ENCODE measurements at places on chromosomes 1 and 21.
A peak's percentile ranks its signal among the peaks of the same experiment; 100 is the strongest.

- DNase-seq, result no peak
Observed at GRCh38 chr1:232627171-232627570, 2.8 kb downstream of the SIPA1L2 start.

- no peak for DNase-seq
Observed at GRCh38 chr1:33275195-33275594, 18.9 kb downstream of the ZNF362 start.

DNA sequence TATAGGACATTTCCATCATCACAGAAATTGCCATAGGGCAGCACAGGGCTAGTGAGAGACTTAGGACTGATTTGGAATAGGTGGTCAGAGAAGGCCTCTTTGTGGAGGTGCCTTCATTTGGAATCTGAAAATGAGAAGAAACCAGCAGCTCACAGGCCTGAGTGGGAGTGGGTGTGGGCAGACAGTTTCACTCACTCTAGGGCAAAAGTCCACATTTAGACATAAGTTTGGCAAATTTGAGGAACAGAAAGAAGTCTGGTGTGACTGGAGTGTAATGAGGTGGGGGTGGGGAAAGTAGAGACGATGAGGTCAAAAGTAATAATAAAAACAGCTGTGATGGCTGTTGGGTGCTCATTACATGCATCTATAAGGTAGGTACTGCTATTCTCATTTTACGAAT is 22.4 kb upstream of the BCAR3 start:
- no peak for DNase-seq

DNA sequence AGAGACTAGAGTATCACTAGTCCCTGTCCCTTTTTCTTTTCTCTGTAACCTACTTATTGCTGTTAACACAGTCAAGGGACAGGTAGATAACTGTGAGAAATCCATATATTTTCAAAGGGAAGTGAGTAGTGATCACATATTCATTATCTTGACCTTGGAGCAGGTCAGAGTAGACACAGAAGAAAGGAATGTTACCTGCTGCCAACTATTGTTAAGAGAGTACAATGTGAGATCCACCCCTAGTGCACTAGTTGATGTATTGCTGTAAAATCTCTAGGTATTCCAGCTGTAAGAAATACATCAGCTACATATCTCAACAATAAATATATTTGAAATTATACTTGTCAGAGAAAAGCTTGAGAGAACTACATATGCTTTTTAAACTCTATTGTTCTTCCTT is 68.7 kb upstream of the ADGRL2 start:
- no peak for DNase-seq

GRCh38 chr1:93155335-93155734 is 24.9 kb downstream of the TMED5 start:
- DNase-seq, result no peak

DNA sequence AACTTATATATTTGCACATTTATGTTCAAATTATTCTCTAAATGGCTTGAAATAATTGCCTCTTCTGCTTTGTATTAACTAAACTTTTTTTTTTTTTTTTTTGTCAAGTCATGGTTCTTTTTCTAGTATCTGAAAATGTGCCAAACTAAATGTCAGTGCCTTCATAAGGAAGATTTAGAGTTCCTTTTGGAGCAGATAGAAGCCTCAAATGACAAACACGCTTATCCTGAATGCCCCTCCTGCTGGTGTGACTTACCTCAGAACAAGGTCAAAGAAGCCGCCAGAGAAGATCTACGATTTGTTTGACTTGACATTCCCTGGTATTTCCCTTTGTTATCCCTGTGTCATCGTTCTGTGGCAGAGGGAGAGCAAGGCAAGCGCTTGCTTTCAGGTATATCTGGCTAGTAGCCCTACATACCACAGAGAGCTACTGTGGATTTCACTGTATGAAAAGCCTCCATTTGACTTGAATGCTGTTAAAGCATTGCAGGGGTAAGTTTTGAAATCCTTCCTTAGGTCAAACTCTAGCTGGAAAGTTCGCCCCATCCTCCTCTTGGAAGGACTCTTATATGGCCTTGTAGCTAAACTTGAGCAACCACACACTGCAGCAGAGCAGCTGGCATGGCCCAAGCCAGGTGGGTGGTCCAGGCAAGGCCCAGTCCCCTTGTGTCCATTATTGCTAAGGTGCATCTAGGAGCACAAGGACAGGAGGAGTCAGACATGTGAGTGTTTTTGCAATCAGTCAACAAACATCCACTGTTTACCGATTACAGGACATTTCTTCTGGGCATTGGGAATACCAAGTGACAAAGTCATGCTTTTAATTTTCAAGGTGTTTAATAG is 285.4 kb upstream of the USP25 start:
- DNase-seq, result no peak

- DNase-seq, result no peak
Observed at GRCh38 chr1:210627755-210628154, 299.1 kb downstream of the HHAT start.

- DNase-seq, result no peak
Observed at GRCh38 chr1:13478692-13479091, 35.1 kb downstream of the LRRC38 start.

DNA sequence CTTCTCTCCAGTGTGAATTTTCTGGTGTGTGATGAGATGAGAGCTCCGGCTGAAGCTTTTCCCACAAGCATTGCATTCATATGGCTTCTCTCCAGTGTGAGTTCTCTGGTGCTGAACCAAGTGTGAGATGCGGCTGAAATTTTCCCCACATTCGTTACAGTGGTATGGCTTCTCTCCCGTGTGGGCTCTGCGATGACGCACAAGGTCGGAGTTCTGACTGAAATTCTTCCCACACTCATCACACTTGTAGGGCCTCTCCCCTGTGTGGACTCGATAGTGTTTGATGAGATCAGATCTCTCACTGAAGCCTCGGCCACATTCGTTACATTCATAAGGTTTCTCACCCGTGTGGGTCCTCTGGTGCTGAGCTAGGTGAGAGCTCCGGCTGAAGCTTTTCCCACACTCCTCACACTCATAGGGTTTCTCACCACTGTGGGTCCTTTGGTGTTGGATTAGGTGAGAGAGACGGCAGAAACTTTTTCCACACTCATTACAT is 7.4 kb downstream of the ZNF436 start:
- DNase-seq, result no peak

DNA sequence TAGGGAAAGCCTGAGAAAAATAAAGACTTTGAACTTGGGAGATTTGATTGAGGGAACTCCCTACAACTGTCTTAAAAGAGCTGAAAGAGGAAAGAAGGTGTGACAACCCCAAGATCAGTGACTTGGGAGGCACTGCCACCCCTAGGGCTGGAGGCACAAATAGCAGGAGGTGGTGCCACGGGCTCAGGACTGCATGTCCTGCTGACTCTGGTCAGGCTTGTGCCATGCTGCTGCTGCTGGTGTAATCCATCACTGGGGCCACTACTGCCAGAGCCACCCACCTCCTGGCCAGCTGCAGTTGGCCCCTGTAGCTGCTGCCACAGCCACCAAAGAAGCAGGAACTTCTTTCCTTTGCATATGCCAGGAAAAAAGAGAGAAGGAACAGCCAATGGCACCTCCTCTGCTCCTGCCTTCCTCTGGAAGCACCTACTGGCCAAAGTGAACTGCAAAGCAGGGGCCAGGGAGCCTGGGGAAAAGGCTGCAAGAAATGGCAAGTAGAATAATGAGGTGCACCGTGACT is 730.3 kb downstream of the PTPRU start:
- DNase-seq, result no peak

GRCh38 chr1:104125266-104125665 is 375.6 kb downstream of the AMY1C start:
- DNase-seq, result no peak

- peak; percentile 76 for DNase-seq
Observed at GRCh38 chr1:114152508-114153260, 985 bp downstream of the SYT6 start.

- DNase-seq, result peak; percentile 55
Observed at GRCh38 chr1:210448297-210448892, 119.7 kb downstream of the HHAT start.

GRCh38 chr1:85047144-85047471 is 1.2 kb downstream of the MCOLN3 start:
- no peak for DNase-seq

GRCh38 chr1:227356620-227357146 is 38.4 kb upstream of the CDC42BPA start:
- no peak for DNase-seq

GRCh38 chr1:192357924-192358323 is 41.1 kb downstream of the RGS21 start:
- DNase-seq, result no peak

DNA sequence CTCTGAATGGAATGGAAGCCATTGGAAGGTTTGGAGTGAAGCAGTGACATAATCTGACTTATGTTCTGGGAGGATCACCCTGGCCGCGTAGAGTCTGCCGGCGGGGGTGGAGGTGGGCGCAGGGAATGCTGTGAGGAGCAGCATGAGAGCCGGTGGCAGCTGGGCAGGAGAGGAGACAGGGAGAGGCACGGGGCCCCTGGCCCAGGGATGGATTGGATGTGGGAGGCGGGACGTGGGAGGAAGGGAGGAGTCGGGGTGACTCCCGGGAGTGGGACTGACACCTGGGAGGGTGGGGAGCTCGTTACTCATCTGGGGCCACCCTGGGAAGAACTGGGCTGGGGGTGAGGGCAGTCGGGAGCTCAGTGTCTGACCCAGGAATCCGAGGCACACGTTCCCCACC is 10.4 kb upstream of the KCNAB2 start:
- no peak for DNase-seq

DNA sequence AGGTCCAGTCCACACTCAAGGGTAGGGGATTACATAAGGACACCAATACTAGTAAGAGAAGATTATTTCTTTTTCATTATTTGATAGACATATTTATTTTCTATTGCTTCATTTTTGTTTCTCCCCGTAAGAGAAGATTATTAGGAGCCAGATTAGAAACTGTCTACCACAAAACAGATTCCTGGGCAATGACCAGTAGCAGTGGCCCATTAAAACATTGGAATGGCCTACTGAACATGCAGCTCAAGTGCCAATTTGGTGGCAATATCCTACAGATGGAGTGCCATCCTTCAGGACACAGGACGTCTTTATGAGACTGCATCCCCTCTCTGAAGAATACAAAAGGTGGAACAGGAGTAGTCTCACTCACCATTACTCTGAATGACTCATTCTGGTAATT is 34.0 kb upstream of the ARHGAP29 start:
- no peak for DNase-seq

DNA sequence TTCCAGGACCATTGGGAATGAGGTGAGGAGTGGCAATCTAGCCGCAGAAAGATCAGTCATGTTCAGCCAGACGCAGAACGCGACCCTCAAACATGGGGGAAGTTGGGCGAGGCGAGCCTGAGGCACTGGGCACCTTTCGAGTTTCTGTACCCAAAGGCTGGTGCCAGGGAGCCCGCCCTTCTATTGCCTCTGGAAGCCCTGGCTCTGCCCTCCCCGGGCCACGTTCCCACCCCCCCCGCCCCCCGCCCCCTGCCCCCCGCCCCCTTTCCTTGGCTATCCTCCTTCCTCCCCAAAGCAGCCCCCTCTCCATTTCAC is 2.2 kb upstream of the ZBTB7B start:
- DNase-seq, result no peak

GRCh38 chr1:85060038-85060437 is 11.7 kb upstream of the MCOLN3 start:
- no peak for DNase-seq

GRCh38 chr1:14625572-14625971 is 27.1 kb downstream of the KAZN start:
- DNase-seq, result no peak

DNA sequence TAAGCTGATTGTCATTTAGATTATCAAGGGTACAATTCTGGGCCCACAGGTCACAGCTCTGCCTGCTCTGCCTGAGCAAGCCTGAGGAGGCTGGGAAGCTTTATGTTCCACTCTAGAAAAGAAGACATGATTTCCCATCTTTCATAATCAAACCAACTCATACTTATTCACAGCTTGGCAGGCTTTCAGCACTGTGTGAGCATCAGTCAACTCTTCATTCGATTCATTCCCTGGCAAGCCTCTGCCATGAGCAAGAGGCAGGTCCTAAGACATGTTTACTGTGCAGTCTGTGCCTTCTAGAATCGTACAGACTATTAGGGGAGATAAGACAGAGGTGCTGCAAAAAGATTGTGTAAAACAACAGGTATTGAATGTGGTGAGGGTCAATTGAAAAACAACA is 24.5 kb upstream of the KIRREL1 start:
- DNase-seq, result no peak

DNA sequence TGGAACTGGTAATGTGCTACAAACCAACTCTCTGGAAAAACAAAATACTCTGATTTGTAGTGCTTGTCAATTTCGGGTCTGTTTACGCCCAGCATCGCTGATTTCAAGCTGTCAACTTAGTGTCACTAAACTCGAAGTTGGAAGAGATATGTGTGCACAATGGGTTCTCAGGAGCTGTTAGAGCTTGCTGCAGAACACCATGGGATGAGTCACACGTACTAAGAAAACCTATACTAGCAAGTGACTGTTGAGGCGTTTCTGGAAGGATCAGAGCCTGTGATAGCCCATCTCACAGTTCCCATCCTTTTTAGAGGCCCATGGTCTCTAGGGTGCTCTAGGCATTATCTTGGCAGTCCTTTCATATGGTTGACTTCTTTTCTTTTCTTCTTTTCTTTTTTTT is 14.3 kb downstream of the GMEB1 start:
- no peak for DNase-seq

- no peak for DNase-seq
Observed at GRCh38 chr21:35005560-35006224, 43.4 kb downstream of the RUNX1 start.

DNA sequence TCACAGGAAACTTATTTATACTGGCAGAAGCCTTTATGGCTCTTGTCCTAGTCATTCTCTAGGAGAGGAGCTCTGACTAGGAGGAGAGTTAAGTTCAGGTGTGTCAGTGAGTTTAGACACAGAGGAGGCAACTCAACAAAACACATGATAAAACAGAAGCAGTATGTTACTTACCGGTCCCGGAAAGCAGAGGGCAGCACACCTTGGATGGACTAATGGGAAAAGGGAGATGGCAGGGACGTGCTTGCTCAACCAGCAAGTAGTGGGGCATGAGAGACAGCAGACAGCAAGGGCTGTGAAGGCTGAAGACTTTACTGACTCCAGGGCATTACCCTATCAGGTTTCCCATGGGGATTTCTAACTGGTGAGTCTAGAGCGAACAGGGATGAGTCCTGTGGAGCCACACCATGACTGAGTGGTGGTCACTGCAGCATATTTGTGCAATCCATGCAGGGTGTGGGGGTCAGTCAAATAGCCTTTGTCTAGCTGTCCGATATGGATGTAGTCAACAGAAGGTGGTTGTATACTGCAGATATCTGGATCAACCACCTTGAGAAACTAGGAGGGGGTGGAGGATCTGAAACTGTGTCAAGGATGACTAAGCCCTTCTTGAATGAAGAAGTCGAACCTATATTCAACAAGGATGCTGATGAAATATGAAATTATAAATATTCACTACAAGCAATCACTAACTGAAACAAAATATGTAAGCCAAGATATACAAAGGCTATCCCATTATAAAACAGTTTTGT is 596.3 kb upstream of the CHRM3 start:
- DNase-seq, result no peak
